CMK (cell line): ENCODE measurements at places on chromosomes 6 and 20.
A peak's percentile ranks its signal among the peaks of the same experiment; 100 is the strongest.

DNA sequence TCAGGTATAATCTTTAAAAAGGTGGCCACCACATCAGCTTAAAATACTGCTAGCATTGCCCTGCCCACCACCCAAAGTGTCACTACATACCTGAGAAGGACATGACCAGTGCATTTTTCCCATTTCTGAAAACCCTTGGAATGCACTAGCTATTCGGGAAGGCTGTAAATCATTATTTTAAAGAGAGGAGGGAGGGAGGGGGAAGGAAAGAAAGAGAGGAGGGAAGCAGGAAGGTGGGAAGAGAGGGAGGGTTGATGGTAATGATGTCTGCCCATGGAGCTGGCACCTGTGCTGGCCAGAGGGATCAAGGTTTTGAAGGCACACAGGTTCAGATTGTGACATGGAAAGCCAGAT lies 32.4 kb downstream of the VAPB start:
- no peak for DNase-seq

- DNase-seq: no peak
Observed at GRCh38 chr6:122998403-122998975, 2.5 kb downstream of the CLVS2 start.

- DNase-seq: no peak
Observed at GRCh38 chr6:131949909-131950766, 1.0 kb downstream of the CCN2 start.

DNA sequence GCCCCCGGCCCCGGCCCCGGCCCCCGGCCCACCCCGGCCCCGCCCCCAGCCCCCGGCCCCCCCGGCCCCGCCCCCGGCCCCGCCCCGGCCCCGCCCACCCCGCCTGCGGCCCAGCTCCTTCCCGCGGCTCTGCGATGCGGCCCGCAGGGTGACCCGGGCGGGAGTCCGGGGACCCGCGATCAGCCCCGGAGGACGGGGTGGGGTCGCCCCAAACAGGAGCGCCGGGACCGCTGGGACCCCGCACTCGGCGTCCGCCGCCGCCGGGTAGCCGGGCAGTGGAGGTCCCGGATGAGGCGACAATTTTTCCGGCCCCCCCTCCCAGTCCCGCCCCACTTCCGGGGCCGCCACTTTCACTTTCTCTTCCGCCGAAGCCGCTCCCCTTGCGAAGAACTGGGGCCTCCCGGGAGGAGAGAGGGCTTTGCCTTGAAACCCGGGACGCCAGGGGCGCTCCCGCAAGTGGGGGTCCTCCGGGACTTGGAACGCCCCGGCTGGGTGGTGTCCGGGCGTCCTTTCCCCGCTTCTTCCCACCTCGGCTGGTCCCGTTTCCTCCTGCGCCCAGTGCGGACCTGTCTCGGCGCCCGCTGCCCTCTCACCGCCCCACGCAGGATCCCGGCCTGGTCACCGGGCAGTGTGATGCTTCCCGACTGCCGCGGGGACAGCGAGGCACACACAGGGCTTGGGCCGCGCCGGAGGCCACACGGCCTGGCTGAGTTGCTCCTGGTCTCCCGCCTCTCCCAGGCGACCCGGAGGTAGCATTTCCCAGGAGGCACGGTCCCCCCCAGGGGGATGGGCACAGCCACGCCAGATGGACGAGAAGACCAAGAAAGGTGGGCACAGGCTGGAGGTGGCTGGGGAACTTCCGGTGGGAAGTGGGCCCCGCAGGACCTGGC lies at the start of gene RBCK1:
TSS of gene RBCK1 (plus strand) at position 347 of the 890 bp plus-strand sequence. CDS start at position 806, 459 bp downstream.
- peak; percentile 74 for DNase-seq

DNA sequence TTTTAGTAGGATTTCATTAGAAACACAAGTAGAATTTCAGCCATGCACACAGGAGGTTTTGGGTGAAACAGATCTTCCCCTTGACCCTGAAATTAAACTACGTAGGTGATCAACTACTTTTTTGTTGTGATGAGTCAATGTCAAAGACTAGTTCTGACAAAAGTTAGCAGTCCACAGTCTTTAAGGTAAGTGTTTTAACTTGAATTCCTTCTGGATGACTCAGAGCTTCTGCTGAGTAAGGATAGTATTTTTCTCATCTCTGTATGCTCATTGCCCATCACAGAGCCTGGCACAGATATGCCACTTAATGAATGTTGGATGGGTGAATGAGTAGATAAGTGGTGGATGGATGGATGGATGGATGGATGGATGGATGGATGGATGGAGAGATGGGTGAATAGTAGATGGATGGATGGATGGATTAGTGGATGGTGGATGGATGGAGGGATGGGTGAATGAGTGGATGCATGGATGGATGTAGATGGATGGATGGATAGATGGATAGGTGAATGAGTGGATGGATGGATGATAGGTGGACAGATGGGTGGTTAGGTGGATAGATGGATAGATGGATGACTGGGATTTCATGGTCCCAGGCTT lies 165.3 kb downstream of the ZMYND8 start:
- DNase-seq: no peak

GRCh38 chr6:15304337-15305042 lies 58.6 kb downstream of the JARID2 start:
- no peak for DNase-seq

GRCh38 chr6:167988945-167989841 lies 8.3 kb upstream of the KIF25 start:
- no peak for DNase-seq

GRCh38 chr20:63956664-63957003 lies 418 bp upstream of the UCKL1 start:
- DNase-seq: no peak

DNA sequence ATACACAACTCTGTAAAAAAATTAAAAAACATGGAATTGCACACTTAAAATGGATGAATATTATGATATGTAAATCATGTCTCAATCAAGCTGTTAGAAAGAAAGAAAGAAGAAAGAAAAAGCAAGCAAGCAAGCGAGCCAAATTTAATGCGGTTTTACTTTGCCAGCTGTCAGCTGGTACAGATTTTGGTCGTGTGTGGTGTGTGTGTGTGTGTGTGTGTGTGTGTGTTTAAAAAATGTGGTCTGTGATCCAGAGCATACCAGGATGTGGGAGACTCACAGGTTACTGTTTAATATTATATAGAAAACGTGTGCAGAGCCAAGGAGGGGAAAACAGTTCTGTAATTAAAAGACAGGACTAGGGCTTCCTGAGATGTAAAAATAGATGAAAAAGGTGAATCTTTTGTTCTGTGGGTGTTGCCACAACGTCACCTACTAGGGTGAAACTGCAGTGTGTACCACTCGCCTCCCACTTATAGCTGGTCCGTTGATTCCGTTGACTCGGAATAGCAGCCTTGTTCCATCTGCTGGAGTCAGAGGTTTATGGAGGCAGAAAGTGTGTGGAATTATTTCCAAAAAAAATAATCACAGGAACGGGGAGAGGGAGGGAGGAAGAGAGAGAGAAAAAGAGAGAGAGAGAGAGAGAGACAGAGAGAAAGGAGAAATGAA lies 197.7 kb downstream of the BCAS1 start:
- DNase-seq: no peak

DNA sequence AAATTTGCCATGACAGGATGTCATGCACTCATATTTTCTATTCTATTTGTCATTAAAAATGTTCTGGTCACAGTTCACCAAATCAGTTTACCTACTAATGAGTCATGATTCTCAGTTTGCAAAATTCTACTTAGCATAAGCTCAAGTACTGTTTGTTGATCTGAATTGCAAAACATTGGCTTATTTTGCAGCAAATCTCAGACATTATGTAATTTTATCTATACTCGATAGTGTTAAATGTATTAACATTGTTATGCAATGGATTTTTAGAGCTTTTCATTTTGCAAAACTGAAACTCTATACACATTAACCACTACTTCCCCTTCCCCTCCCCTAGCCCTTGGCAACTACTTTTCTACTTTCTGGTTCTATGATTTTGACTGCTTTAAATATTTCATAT lies 213.8 kb upstream of the ZFP64 start:
- DNase-seq: no peak

GRCh38 chr6:34697904-34698559 lies 1.5 kb upstream of the ILRUN start:
- no peak for DNase-seq

DNA sequence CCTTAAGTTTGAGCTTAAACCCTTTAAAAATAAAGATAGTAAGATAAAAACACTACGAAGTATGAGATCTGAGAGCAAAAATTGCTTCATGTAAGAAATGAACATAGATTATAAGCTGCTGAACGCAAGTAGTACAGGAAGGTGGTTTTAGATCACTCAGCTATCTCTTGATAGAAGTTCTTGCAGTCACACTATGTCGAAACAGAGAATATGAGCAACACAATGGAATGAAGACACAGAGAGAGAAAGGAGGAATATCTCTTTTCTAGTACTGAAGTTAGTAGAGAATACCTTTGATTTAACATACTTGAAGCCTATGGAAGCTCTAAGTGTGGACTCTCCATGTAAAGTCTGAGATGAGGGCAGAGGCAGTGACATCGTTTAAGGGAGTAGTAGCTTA lies 162.7 kb downstream of the CDK19 start:
- DNase-seq: no peak

DNA sequence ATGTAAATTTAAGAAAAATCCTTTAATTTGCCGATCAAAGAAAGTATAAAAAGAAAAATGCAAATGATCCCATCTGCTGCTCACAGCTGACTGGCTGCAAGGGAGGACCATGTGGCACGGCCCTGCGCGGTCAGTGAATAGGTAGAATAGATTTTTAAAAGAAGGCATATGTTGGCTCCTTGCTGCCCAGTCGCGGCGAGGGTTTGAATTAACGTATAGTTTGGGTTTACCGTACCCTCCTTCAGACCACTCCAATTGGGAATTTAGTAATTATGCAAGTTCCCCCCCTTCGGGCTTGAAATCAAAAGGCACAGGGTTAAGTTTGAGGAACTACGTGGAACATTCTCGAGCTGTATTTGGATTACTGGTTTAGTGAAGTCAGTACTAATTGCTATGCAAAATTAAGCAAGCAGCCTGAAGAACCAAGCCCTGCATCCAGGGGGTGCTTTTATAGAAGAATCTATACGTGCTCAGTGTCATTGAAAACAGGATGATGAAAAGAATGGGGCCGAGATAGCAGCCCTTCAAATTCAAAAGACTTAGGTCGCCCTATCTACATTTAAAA lies 1.1 kb upstream of the BEND3 start:
- no peak for DNase-seq

GRCh38 chr6:110325197-110325596 lies 33.0 kb downstream of the METTL24 start:
- DNase-seq: no peak

DNA sequence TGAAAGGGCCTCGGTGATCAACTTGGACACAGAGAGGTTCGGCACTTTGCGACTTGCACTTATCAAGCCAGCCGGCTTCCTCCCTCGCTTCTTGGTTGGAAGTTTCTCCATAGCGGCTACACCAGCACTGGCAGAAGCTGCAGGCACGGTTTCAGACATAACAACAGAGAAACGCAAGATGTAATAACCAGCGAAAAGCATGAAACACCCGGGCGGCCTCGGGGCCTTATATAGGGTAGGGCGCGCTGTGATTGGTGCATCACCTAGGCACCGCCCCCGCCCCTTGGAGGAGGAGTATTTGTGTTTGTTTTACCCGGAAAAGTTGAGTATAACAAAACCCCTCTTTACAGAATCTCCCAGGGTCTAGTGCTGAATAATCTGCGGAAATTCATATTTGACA lies 20.7 kb downstream of the HFE start:
- no peak for DNase-seq

DNA sequence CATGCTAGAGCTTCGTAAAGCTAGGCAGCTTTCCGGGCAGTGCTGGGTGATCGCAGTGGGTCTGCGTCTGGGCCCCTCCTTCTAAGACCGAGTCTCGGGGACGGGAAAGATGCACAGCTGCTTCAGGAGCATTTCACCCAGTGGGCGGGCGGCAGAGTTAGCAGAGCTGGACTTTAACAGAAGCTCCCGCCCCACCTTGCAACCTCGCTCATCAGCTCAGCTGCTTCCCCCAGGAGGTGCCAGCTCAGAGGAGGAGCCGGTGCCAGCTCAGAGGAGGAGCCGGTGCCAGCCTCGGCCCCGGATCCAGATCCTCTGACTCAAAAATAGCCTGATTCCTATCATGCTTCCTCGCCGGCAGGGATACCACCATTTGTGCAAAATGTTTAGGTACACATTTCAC lies 94.5 kb upstream of the RPS6KA2 start:
- DNase-seq: no peak

- DNase-seq: no peak
Observed at GRCh38 chr6:80464901-80465300, 358.4 kb downstream of the BCKDHB start.

- no peak for DNase-seq
Observed at GRCh38 chr20:11447371-11448100, 470.2 kb upstream of the BTBD3 start.

GRCh38 chr20:36153736-36154699 lies 522 bp upstream of the EPB41L1 start:
- no peak for DNase-seq

- no peak for DNase-seq
Observed at GRCh38 chr6:157050537-157051265, 272.6 kb downstream of the TMEM242 start.

- DNase-seq: no peak
Observed at GRCh38 chr6:37105148-37106050, 64.6 kb upstream of the PIM1 start.

- no peak for DNase-seq
Observed at GRCh38 chr20:62799873-62800272, 3.6 kb downstream of the MRGBP start.

DNA sequence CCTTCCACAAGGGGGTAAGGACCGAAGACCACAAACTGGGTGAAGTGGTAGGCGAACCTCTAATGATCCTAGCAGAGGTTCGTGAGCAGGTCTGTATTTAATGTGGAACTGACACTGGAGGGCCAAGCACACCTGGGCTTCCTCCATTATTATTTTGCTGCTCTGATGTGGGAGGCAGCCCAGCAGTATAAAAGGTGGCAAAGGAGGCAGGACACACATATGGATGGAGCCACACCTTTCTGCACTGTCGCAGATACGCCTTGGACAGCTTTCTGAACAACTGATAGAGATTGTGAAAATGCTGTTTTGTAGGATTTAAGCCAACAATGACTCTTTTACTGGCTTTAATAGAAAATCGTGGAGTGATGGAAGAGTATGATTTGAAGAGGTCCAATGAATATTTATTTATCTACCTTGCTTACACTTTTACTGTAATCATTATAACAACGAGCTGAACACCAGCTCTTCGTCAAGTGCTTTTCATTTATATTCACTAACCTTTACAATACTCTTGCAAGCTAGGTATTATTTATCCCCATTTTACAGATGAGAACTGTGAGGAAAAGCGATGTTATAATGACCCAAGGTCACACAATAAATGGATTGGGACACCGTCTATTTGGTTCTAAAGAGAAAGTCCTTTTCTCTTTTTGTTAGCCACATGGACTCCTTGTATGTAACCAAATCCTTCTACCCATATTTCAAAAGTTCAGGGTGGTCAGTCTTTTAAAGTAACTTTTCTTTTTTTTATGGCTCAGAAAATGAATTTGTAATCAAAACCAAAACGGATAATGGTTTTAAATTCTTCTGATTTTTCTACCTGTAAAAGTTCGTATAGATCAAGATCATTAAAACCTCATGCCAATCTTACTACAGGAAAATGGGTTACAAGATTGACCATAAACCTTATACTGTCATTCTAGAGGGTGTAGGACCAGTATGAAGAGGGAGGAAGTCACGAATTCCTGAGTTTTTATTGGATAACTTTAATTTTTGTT lies 116.9 kb downstream of the UTRN start:
- no peak for DNase-seq

GRCh38 chr20:57000441-57000968 lies 265.9 kb downstream of the BMP7 start:
- no peak for DNase-seq

GRCh38 chr6:91433660-91434534 lies 847.0 kb upstream of the MAP3K7 start:
- no peak for DNase-seq
